ENCODE measurements at places on chromosomes 11 and 22.

GRCh38 chr11:104370478-104370877 lies 206.5 kb upstream of the PDGFD start:
- DNase-seq: no peak

DNA sequence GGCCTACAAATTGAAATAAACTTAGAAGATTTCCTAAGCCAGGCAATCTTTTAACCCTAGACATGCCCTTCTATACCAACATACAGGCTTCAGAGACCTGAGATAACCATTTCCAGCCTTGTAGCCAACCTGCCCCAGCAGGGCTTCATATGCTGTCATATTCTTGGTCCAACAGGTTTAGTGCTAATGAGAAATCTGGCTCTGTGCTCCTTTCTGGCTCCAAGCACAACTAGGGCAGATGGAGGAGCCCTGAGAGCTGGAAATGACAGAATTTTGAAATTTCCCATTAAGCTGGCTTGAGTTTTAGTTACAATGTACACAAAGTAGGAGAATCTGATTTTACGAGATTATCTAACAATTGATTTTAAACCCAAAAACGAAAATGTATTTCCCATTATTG lies 323.0 kb upstream of the CCDC90B start:
- no peak for DNase-seq

DNA sequence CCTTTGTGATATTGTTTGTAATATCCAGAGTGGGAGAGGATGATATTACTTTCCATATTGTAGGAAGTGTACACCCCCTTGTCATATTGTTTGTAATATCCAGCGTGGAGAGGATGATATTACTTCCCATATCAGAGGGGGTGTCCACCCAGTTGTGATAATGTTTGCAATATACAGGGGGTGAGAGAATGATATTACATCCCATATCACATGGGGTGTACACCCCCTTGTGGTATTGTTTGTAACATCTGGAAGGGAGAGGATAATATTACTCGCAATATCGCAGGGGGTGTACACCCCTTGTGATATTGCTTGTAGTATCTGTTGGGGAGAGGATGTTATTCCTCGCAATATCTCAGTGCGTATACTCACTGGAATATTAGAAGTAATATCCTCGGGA lies 61.5 kb downstream of the PRSS23 start:
- DNase-seq: no peak

- no peak for DNase-seq
Observed at GRCh38 chr11:46202149-46202548, 75.3 kb upstream of the CREB3L1 start.

GRCh38 chr11:18720808-18721560 lies 5.0 kb downstream of the IGSF22 start:
- DNase-seq: no peak

DNA sequence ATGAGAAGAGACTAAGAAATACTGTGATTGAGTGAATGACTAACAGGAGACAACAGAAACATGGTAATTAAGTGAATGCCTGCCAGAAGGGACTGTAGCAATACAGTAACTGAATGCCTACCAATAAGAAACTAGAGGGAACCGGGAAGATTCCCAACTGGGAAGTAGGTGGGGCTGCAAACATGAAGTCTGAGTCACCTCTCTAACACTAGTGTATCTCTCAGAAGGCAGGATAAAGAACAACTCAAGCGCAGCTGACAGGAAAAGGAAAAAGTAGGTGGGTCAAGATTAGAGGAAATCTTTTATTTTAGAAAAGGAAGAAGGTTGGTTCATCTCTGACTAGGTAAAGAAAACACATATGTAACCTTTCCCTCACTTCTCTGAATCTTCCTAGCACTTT lies 14.0 kb downstream of the C11orf42 start:
- no peak for DNase-seq

GRCh38 chr11:35138943-35139721 lies at the start of gene CD44:
Gene CD44, plus strand, starts transcription at chr11:35139171. Its CDS starts 133 bp downstream, at chr11:35139304.
- peak; percentile 33 for DNase-seq

- DNase-seq: no peak
Observed at GRCh38 chr22:28989912-28990311, 71.7 kb downstream of the C22orf31 start.
